DMS 273 treated with DMSO at 0.1 percent for 48 hours (cell line): ENCODE measurements at places on chromosomes 1 and 21.

- no peak for DNase-seq
Observed at GRCh38 chr1:16386454-16387113, 19.5 kb downstream of the SZRD1 start.

DNA sequence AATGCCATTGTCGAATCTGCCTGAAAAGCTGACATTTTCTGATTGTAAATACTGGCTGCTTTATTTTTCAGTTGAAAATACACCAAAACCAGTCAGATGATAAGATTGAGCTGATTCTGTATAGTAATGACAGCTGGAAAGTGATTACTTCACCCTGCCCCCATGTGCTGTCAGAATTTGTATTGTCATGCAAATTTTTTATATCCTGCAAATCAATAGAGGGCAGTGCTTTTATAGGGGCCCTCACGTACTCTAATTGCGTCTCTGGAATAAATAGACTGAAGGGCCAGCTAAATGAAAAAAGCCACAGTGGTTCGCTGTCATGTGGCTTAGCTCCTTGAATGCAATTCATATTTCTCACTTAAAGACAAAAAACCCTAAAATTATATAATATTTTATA is 208.6 kb downstream of the LHX8 start:
- DNase-seq: no peak

- no peak for DNase-seq
Observed at GRCh38 chr1:168772428-168773060, 43.5 kb upstream of the DPT start.

- no peak for DNase-seq
Observed at GRCh38 chr1:98084188-98084587, 163.4 kb upstream of the DPYD start.

- no peak for DNase-seq
Observed at GRCh38 chr1:175303201-175303707, 110.7 kb upstream of the KIAA0040 start.

GRCh38 chr1:236642763-236643162 is 38.4 kb upstream of the HEATR1 start:
- no peak for DNase-seq

GRCh38 chr1:31663622-31664452 is 19.2 kb upstream of the PEF1 start:
- DNase-seq: no peak

GRCh38 chr1:32924881-32925344 is 23.7 kb upstream of the TMEM54 start:
- no peak for DNase-seq

GRCh38 chr1:230120921-230121381 is 53.9 kb downstream of the GALNT2 start:
- DNase-seq: no peak

DNA sequence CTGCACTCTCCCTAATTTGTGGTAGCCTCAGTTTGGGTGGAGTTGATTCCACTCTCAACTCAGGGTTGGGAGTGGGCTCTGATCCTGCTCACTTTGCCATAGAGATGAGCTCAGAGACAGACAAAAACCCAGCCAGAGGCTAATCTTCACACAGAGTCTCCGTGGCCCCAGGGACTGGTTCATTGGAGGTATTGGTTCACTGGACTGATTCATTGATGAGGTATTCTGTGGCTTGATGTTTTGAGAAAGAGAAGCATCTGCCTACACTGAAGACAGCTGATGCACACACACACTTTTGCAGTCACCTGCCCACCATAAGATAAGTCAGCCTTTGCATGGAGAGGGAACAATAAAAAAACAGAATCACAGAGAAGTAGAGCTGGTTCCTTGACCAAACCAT is 183.8 kb downstream of the AJAP1 start:
- no peak for DNase-seq

GRCh38 chr1:5264476-5264875 is 610.1 kb downstream of the AJAP1 start:
- no peak for DNase-seq
